ENCODE measurements at places on chromosomes 5 and 9.

DNA sequence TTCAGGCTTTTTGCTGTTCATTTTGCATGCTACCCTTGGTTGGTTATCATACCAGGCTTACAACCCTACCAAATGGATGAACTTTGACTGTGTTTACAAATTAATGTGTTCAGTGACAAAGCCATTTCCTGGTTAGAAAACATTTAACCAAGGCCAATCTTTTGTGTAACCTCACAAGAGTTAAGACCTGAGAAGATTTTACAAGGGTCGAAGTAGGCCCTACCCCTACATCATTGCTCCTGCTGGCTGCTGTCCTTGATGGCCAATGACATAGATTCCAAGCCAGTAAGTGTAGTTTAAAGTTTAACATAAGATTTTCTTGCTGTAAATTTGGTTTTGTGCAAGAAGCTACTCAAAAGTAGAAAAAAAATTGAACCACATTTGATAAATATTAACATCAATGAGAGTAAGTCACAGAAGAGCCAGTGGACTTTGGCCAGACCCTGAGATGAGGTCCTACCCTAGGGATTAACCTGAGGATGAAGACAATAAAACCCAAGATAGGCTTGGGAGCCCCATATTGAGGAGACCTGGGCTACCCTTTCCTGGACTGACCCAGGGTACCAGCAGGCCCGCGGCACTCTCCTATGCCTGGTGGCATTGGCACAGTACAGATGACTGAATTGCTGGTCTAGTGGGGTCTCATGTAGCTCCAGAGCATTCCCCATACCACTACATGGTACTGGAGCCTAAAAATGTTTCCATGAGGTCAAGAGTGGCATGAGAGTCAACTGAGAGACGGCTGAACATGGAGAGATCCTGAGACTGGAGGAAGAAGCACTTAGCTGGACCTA, 8.3 kb downstream of the C1QTNF3 start:
- DNase-seq: no peak

GRCh38 chr5:32827981-32828380, 116.9 kb downstream of the NPR3 start:
- no peak for DNase-seq

GRCh38 chr9:109887079-109887478, 107.1 kb downstream of the PALM2AKAP2 start:
- no peak for DNase-seq

- DNase-seq: no peak
Measured at GRCh38 chr5:27969157-27969556, 930.8 kb upstream of the CDH9 start.

DNA sequence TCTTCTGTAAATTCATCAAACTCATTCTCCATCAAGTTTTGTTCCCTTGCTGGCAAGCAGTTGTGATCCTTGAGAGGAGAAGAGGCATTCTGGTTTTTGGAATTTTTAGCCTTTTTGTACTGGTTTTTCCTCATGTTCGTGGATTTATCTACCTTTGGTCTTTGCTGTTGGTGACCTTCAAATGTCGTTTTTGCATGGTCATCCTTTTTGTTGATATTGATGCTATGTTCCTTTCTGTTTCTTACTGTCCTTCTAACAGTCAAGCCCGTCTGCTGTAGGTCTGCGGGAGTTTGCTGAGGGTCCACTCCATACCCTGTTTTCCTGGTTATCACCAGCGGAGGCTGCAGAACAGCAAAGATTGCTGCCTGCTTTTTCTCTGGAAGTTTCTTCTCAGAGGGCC, 140.9 kb downstream of the RPS23 start:
- no peak for DNase-seq

DNA sequence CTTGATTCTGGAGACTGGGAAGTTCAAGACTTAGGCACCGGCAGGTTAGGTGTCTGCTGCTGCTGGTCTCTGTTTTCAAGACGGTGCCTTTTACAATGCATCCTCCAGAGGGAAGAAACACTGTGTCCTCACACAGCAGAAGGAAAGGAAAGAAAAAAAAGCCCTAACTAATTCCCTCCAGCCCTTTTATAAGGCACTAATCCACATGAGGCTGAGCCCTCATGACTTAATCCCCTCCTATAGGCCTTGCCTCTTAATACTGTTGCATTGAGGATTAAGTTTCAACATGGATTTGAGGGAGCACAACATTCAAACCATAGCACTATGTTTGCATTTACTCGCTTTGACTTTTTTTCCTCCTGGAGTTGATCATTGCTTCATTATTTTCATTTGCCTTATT, 585.9 kb downstream of the TLR4 start:
- no peak for DNase-seq

DNA sequence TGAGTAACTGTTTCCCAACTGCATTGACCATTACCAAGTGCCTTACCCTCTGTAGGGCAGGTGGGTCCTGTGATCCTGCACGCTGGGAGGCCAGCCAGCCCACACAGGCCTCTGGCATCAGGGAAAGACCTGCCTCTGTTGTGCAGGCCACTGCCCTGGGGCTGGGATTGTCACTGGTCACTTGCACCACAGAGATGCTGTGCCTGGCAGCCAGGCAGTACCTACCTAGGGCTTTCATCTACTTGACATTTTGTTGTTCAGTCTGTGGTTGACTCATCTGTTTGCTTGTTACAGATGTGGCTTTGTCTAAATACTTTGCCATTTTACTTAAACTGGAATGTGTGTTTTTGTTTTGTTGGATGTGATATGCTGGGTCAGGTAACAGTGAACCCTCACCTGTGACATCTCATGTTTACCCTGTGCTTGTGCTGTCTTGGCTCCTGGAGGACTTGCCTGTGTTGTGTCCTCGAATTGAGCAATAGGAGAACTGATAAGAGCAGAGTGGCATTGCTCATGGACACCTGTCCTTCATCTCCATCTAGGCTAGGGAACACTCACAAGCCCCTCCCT, 32.8 kb downstream of the SECISBP2 start:
- no peak for DNase-seq

DNA sequence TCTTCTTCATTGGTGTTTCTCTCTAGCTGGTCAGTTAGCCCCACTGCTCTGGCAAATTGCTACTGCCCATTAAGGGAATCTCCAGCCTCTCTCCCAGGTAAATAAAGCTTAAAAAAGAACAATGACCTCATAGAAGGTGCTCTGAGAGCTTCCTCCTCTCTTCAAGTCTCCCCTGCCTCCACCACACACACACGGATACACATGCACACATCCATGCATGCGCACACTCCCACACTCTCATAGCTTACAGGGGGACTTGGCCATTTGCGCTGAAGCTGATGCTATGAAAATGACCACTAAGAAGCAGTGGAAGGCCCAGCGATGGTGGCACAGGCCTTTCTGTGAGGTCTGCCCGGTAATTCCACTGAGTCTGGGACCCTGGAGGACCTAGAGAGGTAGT, 250.9 kb downstream of the AOPEP start:
- no peak for DNase-seq

DNA sequence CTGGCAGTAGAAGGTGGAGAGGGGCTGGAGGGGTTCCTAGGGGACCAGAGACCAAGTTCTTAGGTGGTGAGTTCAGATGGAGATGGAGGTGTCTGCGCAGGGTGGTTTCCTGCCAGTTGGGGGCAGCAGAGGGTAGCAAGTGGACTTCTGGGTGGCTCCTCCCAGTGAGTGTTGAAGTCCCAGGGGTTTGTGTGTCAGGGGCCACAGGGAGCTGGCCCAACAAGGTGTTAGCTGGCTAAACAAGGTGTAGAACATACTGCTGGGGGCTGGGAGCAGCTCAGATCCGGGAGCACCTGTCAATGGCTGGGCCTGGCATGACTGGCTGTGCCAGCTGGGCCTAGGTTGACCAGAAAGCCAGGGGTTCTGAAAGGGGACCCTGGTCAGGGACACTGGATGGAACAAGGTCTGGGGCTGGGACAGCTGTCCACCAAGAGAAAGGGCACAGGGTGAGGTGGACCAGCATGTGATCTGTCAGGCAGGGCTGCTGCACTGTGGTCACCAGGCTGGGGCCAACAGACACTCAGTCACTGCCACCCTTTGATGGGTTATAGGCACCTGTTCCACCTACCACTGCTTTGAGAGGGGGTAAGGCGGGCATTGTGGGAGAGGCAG, 35.6 kb downstream of the DAB2IP start:
- peak; percentile 70 for DNase-seq

- no peak for DNase-seq
Measured at GRCh38 chr5:129748913-129749880, 1.3 kb downstream of the MINAR2 start.

DNA sequence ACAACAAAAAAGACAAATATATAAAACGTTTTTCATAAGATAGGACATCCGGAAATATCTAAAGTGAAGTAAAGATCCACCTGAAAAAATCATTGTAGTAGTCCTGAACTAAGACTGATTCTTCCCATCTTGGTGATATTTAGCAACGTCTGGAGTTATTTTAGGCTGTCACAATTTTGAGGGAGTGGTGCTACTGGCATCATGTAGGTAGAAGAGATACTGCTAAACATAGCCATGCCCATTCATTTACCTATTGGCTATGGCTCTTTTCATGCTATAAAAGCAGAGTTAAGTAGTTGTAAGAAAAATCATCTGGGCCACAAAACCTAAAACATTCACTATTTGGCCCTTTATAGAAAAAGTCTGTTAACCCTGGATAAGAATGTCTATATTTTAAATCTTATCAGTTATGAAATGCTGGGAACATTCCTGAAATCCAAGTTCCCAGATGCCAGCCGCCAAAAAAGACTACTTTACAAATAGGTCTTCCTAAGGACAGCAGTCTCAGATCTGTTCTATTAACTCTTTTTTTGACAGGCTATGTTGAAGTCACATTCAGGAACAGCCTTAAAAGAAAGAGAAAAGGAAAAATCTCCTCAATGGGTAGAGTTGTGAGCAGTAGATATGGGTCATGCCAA, 27.0 kb downstream of the RAPGEF6 start:
- DNase-seq: no peak

DNA sequence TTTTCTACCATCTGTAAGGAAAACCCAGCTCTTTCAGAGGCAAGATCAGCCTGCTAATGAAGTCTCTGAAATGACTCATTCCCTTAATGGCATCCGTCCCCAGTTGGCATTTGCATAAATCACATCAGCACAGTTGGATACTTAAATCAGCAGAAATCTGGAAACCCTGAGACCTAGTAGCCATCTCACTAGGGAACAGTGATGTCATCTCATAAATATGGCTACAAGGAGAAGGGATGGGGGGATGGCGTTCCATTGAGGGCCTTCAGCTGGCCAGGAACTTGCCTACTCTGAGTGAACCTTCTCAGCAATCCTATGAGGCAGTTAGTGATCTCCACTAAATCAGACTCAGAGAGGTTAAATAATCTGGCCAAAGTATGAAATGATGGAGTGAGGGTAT, 81.8 kb downstream of the CMYA5 start:
- DNase-seq: no peak

DNA sequence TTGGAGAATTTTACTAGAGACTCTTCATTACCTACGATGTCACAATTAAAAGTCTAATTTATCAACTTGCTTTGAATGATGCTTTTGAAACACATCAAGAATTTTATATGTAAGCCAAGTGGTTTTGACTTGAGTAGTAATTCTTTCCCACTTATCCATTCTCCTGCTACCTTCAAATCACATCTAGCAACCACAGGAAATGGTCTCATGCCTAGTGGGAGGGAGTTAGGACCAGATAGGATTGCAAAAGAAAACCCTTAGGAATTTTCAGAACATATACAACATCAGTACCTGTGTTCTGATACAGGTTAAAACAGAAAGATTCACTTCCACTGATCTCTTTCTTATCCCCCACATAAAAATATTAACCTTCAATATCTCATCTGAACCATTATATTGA, 260.4 kb downstream of the CWC27 start:
- no peak for DNase-seq

- DNase-seq: no peak
Measured at GRCh38 chr9:21833090-21833801, 30.8 kb downstream of the MTAP start.

DNA sequence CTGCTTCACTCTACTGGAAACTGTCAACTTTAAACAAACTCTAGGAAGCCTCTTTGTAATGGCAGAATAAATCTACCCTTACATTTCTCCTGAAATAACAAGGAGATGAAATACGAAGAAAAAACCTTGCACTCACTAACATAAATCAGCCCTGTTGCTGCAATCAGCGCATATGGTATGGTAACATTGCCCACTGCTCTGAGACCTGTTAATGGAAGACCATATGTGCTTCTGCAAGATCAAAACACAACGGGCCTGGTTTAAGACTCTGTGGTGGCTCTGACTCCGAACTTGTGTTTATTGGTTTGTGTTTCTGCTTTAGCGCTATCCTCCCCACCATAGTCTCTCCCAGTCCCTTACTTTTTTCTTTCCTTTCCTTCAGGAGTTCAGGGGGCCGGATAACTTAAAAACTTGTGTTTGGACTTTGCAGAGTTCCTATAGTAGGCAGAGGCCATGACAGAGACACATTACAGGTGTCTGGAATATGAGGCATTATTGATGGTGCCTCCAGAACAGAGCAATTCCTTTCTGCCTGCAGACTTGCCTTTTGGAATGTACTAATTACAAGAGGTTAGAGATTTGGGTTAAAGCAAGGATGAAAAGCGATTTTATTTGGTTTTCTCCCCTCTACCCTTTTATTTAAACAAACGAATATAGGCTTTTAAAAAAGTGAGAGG, 110.8 kb downstream of the PSAT1 start:
- DNase-seq: no peak

GRCh38 chr5:161047024-161047423, 195.0 kb upstream of the ATP10B start:
- no peak for DNase-seq

DNA sequence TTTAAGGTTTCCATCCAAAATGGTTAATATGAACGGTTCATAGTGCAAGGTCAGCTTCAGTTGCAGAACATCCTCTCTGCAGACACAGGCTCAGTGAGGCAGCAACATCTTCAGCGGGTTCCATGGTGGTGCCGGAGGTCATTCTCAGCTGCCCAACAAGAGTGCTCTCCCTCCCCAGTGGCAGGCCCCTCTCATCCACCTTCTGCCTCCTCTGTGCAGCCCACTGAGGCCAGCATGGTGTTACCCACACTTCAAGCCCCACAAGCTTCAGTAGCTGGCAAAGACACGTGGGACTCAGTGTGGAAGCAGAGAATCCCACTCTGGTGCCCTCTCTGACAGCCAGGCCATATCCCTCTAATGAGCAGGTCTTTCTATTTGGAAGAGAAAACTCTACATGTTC, 4.1 kb upstream of the ARSI start:
- no peak for DNase-seq

GRCh38 chr9:92711844-92712243, 41.9 kb upstream of the IPPK start:
- no peak for DNase-seq

GRCh38 chr5:100832252-100833230, 70.5 kb downstream of the ST8SIA4 start:
- DNase-seq: no peak

- no peak for DNase-seq
Measured at GRCh38 chr5:67879620-67880510, 335.7 kb upstream of the PIK3R1 start.

GRCh38 chr9:26054600-26055520, 376.6 kb upstream of the TUSC1 start:
- DNase-seq: no peak

Measured in GM12892 (cell line).